WTC11 (cell line): ENCODE measurements at places on chromosomes 2 and 18. TPM values are rescaled to one million over a fixed set of nuclear protein-coding genes. Genes with fewer than 3 reads are reported as not detected.

DNA sequence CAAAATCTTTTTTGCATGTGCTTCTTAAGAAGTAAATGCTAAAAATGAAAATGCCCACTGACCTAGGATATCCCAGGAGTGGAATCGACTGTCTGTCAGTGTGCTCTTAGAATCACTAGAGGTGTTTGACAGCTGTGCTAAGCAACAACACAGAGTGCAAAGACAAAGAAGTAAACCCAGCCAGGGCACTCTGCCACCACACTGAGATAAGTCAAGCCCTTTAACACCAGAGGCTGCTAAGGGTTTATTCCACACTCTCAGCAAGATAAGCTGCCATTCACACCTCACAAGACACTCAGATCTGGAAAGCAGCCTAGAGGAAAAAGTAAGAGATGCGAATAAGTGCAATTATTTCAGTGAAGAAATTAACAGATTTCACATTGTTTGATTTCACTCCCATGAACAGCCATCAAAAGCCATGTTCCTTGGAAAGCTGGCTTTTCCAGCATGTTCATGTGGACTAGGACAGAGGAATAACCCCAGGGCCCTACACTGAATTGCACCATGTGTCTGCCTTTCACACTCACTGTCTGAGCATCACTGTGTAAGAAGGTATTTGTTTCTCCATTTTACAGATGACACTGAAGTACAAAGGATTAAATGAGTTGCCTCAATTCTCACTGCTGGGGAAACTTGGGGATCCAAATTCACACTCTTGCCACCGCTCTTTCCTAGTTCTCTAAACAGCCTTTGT lies 6.0 kb upstream of the BMP10 start:
- H3K36me3 ChIP-seq, result no peaks in the 10 kb centered on the region
- no peak overlapping the region for H3K4me3 ChIP-seq
- no peak overlapping the region for H3K27ac ChIP-seq

DNA sequence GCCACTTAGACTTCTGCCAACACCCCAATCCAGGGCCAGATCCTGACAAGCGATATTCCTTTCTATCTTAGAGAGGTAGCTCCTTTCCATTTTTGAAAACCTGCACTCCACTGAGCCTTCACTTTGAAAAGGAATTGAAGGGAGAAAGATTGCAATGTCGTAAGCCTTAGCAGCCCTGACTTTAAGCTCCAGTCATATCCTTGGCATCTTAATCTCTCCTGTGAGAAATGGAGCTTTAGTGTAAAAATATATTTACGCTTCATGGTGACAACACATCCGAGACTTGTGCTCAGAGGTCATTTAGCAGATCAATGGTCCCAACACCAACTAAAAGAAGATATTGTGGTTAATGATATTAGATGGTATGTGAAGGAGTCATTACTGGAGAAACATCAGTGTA lies 235.8 kb upstream of the MEX3C start:
- H3K4me3 ChIP-seq, result no peak overlapping the region
- H3K36me3 ChIP-seq, result peaks cover 4% of the 10 kb centered on the region; the same call in 1 of the 2 replicates
- no peaks in the 10 kb centered on the region for H3K4me1 ChIP-seq
- H3K27me3 ChIP-seq, result no peaks in the 10 kb centered on the region; the same call in 1 of the 2 replicates

The DUSP28 gene
- total RNA-seq, result 2.2 to 2.3 TPM (median 2.2 TPM) in 3 replicates

The ERBB4 gene
- total RNA-seq, result 1.6 to 1.8 TPM (median 1.6 TPM) in 3 replicates

The RAX gene
- total RNA-seq, result 0.57 to 0.94 TPM (median 0.89 TPM) in 3 replicates

GRCh38 chr2:84971510-84972206 lies 697 bp downstream of the KCMF1 start:
- peak overlapping the region; percentile 85 for H3K4me3 ChIP-seq
- DNase-seq, result peak; percentile 45
- no peaks in the 10 kb centered on the region for H3K27me3 ChIP-seq

GRCh38 chr2:98935111-98935770 lies 784 bp downstream of the CRACDL start:
- H3K27ac ChIP-seq, result no peak overlapping the region
- H3K27me3 ChIP-seq, result peaks cover 61% of the 10 kb centered on the region
- H3K4me3 ChIP-seq, result peak overlapping the region; percentile 72
- H3K4me1 ChIP-seq, result peaks cover 7% of the 10 kb centered on the region; the same call in 1 of the 2 replicates
- no peaks in the 10 kb centered on the region for H3K36me3 ChIP-seq

- no peak overlapping the region for H3K27ac ChIP-seq
- DNase-seq, result no peak
- no peak overlapping the region for H3K4me3 ChIP-seq
These were observed 19.1 kb upstream of the LRRTM1 start for GRCh38 chr2:80323610-80324009.

The EN1 gene
- not detected in 3 replicates for total RNA-seq

The AKAIN1 gene
- not detected in 3 replicates for total RNA-seq

DNA sequence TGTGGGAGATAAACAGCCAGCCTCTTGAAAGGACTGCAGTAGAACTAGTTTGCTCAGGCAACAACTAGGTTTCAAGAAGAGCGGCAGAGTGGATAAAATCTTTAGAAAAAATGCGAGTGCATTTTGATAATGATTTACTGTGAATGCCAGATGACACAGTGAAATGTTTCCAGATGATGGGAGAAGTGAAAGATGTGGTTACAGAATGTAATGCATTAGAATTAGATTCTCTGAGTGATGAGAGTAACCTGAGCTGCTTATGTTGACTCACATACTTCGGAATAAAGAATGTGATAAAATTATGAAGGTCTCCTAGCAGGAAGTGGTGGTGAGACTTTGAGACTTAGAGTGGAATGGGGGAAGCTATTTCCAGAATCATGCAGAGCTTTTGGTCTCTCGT lies 184.3 kb downstream of the GULP1 start:
- no peaks in the 10 kb centered on the region for H3K27me3 ChIP-seq
- peaks cover 52% of the 10 kb centered on the region for H3K4me1 ChIP-seq
- peak overlapping the region; percentile 55; the same call in 1 of the 2 replicates for H3K27ac ChIP-seq
- no peak for DNase-seq

GRCh38 chr2:151869291-151869690 lies 41.1 kb upstream of the ARL5A start:
- H3K36me3 ChIP-seq, result no peaks in the 10 kb centered on the region
- no peak for DNase-seq
- no peak overlapping the region for H3K27ac ChIP-seq
- no peak overlapping the region for H3K4me3 ChIP-seq

DNA sequence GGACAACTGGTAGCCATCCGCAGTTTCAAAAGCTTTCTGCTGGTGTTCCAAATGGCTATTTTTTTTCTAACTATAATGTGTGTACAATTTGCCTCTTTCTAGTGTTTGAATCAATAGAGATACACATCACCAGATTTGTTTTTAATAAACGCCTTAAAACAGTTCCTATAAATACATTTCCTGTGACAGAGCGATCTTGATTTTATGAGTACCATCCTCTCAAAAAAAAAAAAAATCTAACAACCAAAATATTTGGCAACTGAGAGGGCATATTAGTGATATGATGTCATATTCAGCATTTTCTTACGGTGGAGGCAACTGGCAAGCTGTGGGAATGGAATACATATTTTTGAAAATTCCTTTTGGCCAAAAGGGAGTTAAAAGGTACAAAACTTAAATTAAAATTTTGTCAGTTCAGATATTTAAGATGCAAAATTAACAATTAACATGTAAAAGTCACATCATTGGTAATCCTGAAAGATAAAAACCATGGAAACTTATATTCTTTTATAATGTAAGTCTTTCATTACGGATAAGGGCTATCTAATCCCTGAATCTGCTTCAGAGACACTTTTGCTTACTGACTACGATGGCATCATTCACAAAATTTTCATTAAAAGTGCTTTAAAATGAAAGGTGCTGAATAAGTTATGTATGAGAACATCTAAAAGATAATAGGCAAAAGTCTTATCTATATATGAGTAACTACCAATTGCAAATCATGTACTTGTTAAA lies 268.4 kb downstream of the TCF4 start:
- no peaks in the 10 kb centered on the region for H3K27me3 ChIP-seq
- DNase-seq, result no peak
- peaks cover 74% of the 10 kb centered on the region for H3K4me1 ChIP-seq
- H3K4me3 ChIP-seq, result no peak overlapping the region
- no peaks in the 10 kb centered on the region for H3K36me3 ChIP-seq
- H3K27ac ChIP-seq, result no peak overlapping the region

GRCh38 chr18:73782405-73782804 lies 365.2 kb downstream of the FBXO15 start:
- no peak overlapping the region for H3K4me3 ChIP-seq
- peaks cover 16% of the 10 kb centered on the region for H3K4me1 ChIP-seq
- no peak for DNase-seq
- H3K27me3 ChIP-seq, result no peaks in the 10 kb centered on the region
- no peaks in the 10 kb centered on the region for H3K36me3 ChIP-seq

DNA sequence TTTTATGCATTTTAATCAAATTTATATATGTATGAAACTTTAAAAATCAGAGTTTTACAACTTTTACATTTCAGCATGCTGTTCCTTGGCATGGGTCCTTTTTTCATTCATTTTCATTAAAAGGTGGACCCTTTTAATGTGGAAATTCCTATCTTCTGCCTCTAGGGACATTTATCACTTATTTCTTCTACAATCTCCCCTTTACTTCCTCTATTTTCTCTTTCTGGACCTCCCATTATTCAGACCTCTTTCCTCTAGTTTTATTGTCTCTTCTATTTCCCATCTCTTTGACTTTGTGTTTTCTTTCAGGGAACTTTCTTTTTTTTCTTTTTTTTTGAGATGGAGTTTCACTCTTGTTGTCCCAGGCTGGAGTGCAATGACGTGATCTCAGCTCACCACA lies 5.7 kb downstream of the PROC start:
- H3K27ac ChIP-seq, result no peak overlapping the region
- peaks cover 15% of the 10 kb centered on the region for H3K4me1 ChIP-seq
- H3K27me3 ChIP-seq, result peaks cover 48% of the 10 kb centered on the region
- no peaks in the 10 kb centered on the region for H3K36me3 ChIP-seq
- peak overlapping the region; percentile 63 for H3K4me3 ChIP-seq

The RNMT gene
- 45.4 to 59.8 TPM (median 58.2 TPM) in 3 replicates for total RNA-seq

DNA sequence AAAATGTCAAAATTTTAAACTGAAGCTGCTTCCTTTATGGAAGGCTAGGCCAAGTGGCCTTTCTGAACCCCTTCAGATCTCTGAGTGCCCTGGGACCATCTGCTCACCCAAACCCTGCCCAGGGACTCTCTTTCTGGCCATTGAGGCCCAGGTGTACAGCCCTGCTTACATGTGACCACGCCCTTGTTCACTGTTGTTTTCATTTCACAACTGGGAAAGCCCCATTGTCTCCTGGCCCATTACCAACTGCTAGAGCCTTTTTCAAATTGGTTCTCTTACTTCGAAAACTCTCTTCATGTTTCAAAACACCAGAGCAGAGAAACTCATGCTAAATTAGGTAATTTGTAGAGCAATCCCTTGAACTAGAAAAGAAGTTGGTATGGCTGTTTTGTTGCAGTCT lies 219.5 kb upstream of the TANK start:
- H3K27ac ChIP-seq, result no peak overlapping the region
- no peaks in the 10 kb centered on the region for H3K27me3 ChIP-seq
- H3K4me1 ChIP-seq, result peaks cover 35% of the 10 kb centered on the region
- no peak overlapping the region for H3K4me3 ChIP-seq

GRCh38 chr2:54872780-54873179 lies 149.3 kb downstream of the EML6 start:
- no peak overlapping the region for H3K4me3 ChIP-seq
- DNase-seq, result no peak
- no peaks in the 10 kb centered on the region for H3K4me1 ChIP-seq
- H3K36me3 ChIP-seq, result no peaks in the 10 kb centered on the region
- no peaks in the 10 kb centered on the region for H3K27me3 ChIP-seq

DNA sequence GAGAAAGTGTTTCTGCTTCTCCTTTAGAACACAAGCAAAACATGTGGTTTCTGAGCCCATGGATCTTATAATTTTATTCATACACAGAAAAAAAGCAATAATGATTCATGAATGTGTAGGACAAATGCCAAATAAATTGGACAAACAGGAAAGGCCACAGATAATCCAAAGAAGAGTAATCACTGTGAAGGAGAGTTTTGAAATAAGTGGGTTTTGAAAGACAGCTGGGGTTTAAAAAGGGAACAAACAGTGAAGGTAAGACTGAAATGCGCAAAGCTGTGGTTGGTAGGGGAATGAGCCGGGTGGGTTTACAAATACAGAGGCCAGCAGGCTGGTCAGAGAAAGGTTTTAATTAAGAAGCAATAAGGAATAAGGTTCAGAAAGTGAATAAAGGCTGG lies 50.0 kb upstream of the MBOAT2 start:
- H3K36me3 ChIP-seq, result no peaks in the 10 kb centered on the region
- H3K4me1 ChIP-seq, result no peaks in the 10 kb centered on the region
- DNase-seq, result no peak
- H3K4me3 ChIP-seq, result no peak overlapping the region
- no peaks in the 10 kb centered on the region for H3K27me3 ChIP-seq
- H3K27ac ChIP-seq, result no peak overlapping the region

GRCh38 chr2:207107551-207107950 lies 58.2 kb downstream of the KLF7 start:
- DNase-seq, result no peak
- no peak overlapping the region for H3K27ac ChIP-seq
- H3K27me3 ChIP-seq, result no peaks in the 10 kb centered on the region
- H3K4me3 ChIP-seq, result no peak overlapping the region
- H3K36me3 ChIP-seq, result 0 out of 2 replicates have a peak, but pooled peaks cover 8% of the 10 kb centered on the region
